ENCODE measurements at places on chromosomes 6 and 20.

DNA sequence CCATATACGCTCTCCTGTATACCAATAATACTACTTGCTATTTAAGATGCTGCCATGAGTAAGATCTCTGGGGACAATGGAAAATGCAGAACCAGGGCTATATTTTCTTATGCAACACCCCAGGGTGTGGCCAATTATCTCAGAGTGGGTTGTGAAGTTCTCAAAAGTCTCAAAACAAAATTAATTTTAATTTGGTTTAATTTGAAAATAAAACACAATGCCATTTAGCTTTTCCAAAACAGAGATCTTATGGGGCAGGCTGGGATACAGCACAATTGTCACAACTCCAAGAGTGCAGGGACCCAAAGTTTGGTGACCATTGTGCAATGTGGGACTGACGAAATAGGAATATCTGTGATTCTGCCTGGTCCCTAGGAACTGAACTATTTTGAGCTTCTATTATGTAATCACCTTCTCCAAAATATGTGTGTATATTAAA lies 43.1 kb downstream of the MBOAT1 start:
- no peaks in the 10 kb centered on the region for H3K27me3 ChIP-seq
- H3K36me3 ChIP-seq = peaks cover 3% of the 10 kb centered on the region
- no peak overlapping the region for H3K4me3 ChIP-seq
- peaks cover 8% of the 10 kb centered on the region for H3K4me1 ChIP-seq
- H3K27ac ChIP-seq = no peak overlapping the region

DNA sequence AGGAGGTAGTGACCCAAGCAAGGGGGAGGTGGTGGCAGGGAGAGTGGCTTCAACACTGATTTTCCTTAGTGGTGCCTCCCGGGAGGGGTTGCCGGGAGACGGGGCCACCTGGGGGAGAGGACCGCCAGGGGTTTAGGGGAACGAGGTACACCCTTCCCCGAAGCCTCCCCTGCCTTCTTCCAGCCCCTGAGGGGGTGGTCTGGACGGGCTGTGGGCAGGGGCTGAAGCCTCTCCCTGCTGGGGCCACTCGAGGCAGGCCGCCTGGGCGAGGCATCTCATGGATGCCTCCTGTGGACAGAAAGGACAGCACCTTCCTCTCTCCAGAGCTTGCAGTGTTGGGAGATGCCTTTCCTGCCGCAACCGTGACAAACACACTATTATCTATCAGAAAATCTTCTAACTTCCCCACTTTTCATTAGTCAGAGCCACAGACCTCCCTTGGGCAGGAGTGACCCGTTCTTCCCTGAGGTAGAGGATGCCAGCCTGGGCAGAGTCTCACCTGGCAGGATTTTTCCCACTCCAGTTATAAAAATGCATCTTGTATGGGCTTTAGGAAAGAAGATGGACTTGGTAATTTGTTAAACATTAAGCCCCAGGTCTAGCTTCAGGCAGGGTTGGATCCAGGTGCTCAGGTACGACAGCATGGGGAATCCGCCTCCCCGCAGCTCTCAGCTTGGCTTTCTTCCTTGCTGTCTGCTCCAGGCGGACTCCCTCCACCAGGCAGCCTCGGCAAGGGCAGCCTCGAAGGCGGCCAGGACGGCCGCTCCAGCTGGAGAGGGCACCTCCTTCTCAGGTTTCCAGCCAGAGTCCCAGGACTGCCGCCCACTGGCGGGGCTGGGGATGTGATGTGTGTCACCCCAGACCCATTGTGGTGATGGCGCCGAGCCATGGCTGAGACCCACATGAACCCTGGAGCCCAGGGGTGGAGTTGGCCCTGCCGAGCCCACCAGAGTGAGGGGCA lies 11.0 kb downstream of the HRH3 start:
- H3K27me3 ChIP-seq = peaks cover 5% of the 10 kb centered on the region
- H3K4me1 ChIP-seq = no peaks in the 10 kb centered on the region
- no peak overlapping the region for H3K27ac ChIP-seq
- H3K36me3 ChIP-seq = no peaks in the 10 kb centered on the region
- H3K4me3 ChIP-seq = no peak overlapping the region

DNA sequence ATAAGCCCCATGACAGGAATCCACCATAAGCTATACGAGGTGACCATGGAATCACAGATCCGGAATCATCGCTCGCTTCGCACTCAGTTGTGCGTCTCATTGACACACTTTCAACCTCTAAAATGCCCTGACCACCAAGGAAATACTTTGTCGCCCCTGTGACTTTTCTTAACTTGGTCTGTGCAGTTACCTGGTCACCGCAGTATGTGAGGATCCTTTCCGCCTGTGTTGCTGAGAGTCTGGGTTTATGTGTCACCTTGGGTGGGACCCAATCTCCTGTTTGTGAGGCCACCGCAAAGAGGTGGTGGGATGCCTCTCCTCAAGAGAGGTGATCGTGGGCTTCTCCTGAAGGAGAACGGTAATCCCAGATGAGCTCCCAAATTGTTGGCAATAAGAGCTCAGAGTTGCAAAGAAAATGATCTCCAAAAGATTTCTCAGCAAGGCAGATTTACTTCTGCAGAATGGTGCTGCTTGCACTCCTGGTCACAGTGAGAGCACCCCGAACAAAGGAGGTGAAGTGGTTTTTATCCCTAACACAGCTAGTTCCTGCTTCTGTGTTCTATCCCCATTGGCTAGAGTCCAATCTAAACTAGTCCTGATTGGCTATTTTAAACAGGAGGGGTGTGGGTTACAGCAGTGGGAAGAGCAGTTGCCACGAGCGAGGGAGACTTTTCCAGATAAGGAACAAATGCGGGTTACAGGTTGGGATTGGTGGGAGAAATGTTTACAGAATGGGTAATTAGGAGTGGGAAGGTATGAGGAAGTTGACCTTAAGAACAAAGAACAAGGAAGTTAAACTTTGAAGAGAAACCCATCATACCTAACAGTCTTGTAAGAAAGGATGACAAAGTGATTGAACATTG lies 9.1 kb upstream of the ZNFX1 start:
- no peaks in the 10 kb centered on the region for H3K4me1 ChIP-seq
- DNase-seq = no peak
- H3K4me3 ChIP-seq = no peak overlapping the region
- H3K36me3 ChIP-seq = peaks cover 95% of the 10 kb centered on the region
- H3K27ac ChIP-seq = no peak overlapping the region
- H3K27me3 ChIP-seq = no peaks in the 10 kb centered on the region

DNA sequence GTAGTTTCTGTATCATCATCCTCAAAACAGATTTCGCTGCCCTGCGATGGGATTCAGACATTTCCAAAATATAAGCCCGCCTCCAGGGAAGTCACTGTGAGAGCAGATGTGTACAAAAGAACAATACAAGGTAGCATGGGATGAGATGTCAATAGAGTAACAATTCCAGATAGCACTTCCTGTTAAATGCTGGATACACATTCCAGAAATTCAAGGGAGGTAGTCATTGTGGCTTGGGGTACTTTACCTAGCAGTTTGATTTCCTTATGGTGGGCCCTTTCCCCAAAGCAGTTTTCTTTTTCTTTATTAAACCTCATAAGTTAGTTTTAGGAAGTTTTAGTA lies 2.5 kb downstream of the RNF217 start:
- H3K36me3 ChIP-seq = no peaks in the 10 kb centered on the region
- DNase-seq = no peak
- no peak overlapping the region for H3K27ac ChIP-seq
- no peaks in the 10 kb centered on the region for H3K4me1 ChIP-seq
- peaks cover 8% of the 10 kb centered on the region for H3K27me3 ChIP-seq

- H3K27ac ChIP-seq = no peak overlapping the region
- H3K36me3 ChIP-seq = no peaks in the 10 kb centered on the region
- H3K4me3 ChIP-seq = no peak overlapping the region
- H3K27me3 ChIP-seq = no peaks in the 10 kb centered on the region
- no peaks in the 10 kb centered on the region for H3K4me1 ChIP-seq
- DNase-seq = no peak
Observed at GRCh38 chr6:7784248-7784647, 58.3 kb downstream of the BMP6 start.

DNA sequence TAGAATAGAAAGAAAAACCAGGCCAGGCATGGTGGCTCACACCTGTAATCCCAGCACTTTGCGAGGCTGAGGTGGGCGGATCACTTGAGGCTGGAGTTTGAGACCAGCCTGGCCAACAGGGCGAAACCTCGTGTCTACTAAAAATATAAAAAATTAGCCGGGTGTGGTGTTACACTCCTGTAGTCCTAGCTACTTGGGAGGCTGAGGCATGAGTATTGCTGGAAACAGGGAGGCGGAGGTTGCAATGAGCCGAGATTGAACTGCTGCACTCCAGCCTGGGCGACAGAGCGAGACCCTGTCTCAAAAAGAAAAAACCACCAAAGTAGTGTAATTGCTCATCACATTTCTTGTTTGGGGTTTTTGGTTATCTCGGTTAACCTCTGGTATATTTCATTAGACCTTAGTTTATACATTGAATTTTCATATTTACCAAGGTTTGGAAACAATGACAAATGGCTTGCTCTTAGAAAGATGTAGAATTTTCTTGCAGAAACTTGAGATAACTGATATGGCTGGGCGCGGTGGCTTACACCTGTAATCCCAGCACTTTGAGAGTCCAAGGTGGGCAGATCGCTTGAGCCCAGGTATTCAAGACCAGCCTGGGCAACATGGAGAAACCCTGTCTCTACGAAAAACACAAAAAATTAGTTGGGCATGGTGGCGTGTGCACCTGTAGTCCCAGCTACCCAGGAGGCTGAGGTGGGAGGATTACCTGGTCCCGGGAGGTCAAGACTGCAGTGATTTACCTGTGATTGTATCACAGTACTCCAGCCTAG lies 14.2 kb downstream of the ITCH start:
- no peaks in the 10 kb centered on the region for H3K36me3 ChIP-seq
- no peaks in the 10 kb centered on the region for H3K27me3 ChIP-seq
- no peak overlapping the region for H3K27ac ChIP-seq
- DNase-seq = no peak
- no peak overlapping the region for H3K4me3 ChIP-seq

DNA sequence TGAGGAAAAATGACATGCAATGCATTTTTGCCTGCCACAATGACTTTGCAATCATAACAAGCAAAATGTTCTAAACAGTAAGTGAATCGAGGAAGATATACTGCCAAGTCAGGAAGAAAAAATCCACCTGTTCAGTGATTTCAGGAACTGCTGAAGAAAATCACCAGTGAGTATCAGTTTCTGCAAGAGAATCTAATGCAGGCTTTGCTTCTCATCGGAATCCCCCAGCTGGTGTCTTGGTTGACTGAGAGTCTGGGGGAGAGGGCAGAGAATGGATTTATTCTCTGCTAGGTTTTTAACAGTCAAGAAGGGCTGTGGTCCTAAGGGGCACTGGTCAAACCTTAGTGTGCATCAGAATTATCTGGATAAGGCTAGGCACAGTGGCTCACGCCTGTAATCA lies 363.4 kb downstream of the CDH26 start:
- H3K27me3 ChIP-seq = no peaks in the 10 kb centered on the region
- no peak for DNase-seq
- H3K27ac ChIP-seq = no peak overlapping the region
- H3K4me1 ChIP-seq = no peaks in the 10 kb centered on the region
- no peaks in the 10 kb centered on the region for H3K36me3 ChIP-seq

GRCh38 chr20:8601542-8601912 lies 467.4 kb upstream of the PLCB4 start:
- no peak for DNase-seq
- no peaks in the 10 kb centered on the region for H3K4me1 ChIP-seq
- H3K27me3 ChIP-seq = no peaks in the 10 kb centered on the region
- no peaks in the 10 kb centered on the region for H3K36me3 ChIP-seq
- H3K27ac ChIP-seq = no peak overlapping the region

DNA sequence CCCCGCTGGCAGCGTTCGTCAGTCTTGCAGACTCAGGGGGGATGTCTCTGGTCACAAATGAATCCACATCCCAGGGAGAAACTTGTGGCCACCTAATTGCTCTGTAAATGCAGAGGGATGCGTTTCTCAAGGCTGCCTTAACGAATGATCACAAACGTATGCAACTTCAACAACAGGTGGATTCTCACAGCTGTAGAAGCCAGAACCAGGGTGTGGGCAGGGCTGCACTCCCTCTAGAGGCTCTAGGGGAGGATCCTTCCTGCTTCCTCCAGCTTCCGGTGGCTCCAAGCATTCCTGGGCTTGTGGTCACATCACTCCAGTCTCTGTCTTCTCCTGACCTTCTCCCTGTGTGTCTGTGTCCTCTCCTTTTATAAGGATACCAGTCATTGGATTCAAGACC lies 3.3 kb upstream of the TAF4 start:
- H3K36me3 ChIP-seq = no peaks in the 10 kb centered on the region
- H3K4me3 ChIP-seq = no peak overlapping the region
- peaks cover 18% of the 10 kb centered on the region for H3K4me1 ChIP-seq
- no peak overlapping the region for H3K27ac ChIP-seq
- DNase-seq = no peak
